ENCODE measurements at places on chromosomes 5 and 9.

DNA sequence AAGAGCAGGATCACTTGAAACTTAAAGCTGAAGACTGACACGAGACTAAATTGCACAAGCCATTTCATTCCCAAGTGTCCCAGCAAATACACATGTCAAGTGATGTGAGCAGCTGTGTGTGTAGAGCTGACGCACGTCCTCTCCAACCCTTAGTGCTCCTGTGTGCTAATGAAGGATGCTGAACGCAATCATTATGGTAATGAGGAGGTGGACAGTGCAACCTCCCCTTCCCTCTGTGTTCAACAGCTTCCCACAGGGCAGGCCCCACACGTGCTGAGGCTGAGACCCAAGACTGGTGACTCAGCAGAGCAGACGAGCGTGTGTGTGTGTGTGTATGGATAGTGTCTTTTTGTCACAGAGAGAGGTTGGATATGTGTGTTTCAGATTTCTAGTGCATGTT is 702.1 kb downstream of the SEMA5A start:
- peak; percentile 67 for DNase-seq

- DNase-seq, result peak; percentile 86
Measured at GRCh38 chr5:65721050-65721719, 724 bp downstream of the SGTB start.

- DNase-seq, result no peak
Measured at GRCh38 chr5:132089363-132089762, 15.8 kb downstream of the CSF2 start.

DNA sequence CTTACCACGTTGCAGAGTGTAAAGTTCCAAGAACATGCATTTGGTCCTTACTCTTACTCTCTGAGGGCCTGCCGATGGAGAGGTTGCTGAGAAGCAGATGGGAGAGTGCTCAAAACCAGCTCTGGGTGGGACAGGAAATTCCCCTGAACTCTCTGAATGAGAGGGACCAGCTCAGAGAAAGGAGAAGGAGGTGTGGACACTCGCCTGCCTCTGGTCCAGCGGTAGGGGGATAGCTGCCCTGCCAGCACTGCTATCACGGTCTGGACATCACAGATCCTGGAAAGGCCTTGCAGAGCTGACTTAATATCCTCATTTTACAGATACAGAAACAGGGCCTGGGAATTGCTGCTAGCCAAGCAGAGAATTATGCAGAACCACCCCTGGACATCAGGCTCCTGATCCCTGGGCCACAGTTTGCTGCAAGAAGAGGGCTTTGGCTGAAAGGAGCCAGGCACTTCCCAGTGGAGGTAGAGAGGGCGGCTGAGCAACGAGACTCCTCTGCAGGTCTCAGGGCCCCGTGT is 4.9 kb downstream of the TRAF1 start:
- DNase-seq, result no peak

All from ELR (cell line).